Activated T-cell treated with anti-CD3 and anti-CD28 coated beads, Interleukin-2, amount 50 U/mL, for 24 hours (primary cell): ENCODE measurements at places on chromosomes 3 and 15.

DNA sequence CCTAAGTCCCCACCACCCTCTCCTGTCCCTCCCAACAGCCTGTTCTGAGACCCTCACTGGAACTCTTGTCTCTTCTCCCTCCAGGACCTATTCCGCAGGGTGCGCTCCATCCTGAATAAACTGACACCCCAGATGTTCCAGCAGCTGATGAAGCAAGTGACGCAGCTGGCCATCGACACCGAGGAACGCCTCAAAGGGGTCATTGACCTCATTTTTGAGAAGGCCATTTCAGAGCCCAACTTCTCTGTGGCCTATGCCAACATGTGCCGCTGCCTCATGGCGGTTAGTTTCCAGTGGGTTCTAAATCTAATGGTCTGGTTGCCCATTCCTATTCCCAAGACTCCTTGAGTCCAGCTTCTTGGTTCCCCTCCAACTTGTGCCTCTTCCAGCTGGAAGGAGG lies 9.3 kb downstream of the EIF4G1 start:
- no peak for DNase-seq

DNA sequence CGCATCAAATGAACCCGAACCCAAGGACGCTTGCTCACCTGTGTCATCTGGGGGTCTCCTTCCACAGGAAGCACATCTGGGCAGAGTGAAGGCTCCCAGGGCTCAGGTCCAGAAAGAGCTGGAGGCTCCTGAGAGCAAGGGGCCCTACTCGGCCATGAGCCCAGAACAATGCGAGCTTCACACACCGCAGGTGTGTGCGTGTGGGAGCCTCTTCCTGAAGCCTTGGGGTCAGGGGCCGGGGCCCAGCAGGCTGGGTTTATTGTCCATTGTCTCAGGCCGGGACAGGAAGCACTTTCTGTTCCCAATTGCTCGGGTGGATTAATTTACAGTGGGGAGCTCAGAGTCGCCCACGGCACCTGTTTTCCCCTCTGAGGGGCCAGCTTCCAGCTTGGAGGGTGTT lies 74.8 kb downstream of the RPN1 start:
- DNase-seq = no peak

- DNase-seq = no peak
Observed at GRCh38 chr3:89690646-89691045, 583.2 kb downstream of the EPHA3 start.

GRCh38 chr3:196251918-196252317 lies 35.6 kb downstream of the SLC51A start:
- no peak for DNase-seq

DNA sequence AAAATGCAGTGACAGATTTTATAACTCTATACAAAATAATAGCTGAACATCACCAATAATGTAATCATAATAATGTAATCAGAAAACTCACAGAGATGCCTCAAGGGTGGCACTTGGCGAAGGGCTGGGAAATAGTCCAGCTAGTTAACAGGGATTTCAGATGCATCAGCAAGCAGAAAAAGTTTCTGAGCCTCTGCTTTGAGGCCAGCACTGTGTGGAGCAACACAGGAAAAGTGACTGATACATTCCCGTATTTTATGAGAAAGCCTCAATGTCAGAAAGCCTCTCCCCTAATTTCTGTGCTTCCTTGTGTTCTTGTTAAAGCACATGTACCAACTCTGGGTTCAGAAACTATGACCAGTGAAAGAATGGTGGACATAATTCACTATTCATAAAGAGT lies 304.8 kb downstream of the VPS13C start:
- no peak for DNase-seq

DNA sequence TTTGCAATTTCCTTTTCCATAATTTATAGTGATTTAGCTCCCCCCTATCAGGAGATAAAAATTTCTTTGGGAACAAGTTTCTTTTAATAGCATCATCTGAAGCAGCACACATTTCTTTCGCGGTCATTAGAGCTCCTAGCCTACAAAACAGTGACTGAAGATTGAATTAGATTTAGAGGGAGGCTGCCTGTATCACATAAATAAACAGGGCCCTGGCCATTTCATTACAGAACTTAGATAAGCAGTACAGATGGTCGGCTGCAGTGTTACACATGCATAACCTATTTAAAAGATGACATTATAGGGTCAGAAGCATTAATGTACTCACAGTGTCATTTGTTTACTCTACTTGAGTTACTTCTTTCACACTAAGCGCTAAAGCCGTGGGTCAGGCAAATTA lies 81.4 kb upstream of the SLC25A26 start:
- DNase-seq = no peak

DNA sequence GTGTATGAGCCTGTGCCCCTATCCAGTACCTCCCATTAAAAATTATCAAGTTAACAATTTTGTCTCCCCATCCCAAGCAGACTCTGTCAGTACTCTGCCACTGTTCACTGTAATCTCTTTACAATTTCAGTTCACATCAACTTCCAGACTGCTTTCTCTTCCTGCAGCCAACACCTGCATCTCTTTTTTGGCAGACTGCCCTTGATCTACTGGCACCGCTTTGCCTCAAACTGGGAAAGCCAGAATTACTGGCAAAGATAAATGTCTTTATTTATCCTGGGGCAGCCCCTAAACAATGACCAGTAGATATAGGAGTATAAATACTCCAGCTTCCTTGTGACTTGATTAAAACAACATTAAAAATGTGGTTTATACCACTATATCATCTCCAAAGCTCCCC lies 494.1 kb downstream of the ZNF385D start:
- no peak for DNase-seq

GRCh38 chr3:167813169-167814123 lies 77.9 kb downstream of the SERPINI1 start:
- no peak for DNase-seq

- DNase-seq = no peak
Observed at GRCh38 chr3:77204788-77205187, 164.9 kb downstream of the ROBO2 start.

GRCh38 chr3:173267716-173268115 lies 126.7 kb upstream of the SPATA16 start:
- DNase-seq = no peak

DNA sequence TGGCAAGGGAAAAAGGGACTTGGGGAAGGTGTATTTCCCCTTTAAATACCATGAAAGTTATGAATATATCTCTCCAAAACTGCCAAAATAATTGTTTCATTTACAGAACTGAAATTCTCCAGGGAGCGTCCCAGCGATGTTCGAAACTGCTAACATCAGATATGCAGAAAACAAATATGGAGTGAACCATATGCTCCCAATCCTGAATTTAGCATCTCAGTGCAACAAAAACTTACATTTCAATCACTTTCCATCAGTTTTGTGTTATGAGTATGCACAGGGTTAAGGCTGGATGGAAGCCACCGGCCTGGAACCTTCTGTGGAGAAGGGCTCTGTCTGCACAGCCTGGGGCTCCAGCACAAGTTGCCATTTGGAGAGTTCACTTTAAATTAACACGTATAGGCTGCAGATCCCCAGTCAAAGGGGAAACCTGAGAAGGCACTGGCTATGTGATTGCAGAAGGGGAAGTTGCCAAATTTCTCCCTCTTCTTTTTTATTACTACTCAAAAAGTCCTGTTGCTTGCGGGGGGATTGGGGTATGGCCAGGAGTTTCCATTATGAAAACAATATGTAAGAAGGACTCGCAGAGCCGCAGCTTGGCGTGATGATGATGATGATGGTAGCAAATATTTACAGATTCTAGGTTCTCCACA lies 56.9 kb upstream of the FOXP1 start:
- DNase-seq = no peak

GRCh38 chr3:127121885-127122284 lies 71.0 kb upstream of the PRR23E start:
- DNase-seq = no peak

DNA sequence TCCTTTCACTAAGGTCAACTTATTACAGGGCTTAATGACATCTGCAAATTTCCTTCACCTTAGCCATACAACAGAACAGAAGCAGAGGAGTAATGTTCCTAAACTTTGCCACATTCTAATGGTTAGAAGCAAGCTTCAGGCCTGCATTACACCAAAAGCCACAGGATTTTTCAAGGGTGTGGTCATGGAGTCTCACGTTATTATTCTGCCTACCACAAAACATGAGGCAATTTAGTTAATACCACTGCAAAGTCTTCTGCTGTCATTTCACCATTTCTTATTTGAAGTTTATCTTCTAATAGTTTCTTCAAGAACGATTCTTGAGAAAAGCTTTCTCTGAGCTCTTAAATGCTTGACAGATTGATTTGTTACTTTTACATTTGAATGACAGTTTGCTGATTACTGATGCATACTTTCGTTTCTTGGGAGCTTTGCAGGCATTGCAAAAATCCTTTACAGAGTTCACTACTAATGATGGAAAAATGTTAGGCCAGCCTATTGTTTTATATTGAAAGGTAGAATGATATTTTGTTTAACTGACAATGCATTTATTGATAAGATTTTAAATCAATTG lies 1257.1 kb downstream of the NSUN3 start:
- DNase-seq = no peak

DNA sequence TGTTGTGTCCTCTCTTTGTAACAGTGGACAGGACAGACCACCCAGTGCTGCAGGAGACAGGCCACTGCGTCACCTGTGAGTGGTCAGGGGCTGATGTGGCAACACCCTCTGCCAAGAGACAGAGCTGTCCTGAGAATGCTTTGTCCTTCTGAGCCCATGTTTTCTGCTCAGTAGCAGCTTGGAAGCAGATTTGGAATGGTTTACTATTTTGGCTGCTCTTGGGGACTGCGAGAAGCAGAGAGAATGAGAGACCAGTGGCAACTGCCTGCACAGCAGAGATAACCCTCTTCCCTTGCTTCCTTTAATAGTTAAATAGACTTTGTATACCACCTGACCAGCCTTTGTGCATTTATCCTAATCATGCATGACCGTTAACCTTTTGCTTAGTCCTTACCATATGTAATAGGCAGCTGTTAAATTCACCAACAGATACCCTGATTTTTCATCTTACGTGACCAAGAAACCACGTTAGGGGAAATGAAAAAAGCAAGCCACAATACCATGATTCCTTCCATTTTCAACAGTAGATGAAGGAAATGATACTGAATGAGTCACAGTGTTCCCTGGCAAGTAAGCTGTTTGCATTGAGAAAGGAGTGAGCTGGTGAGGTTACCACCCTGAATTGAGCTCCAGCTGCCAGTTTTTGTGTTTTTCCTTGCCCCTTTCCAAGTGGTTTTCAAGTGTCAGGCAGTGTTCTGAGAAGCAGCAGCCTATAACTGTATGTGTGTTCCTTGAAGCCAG lies 35.5 kb downstream of the B3GALNT1 start:
- DNase-seq = no peak

DNA sequence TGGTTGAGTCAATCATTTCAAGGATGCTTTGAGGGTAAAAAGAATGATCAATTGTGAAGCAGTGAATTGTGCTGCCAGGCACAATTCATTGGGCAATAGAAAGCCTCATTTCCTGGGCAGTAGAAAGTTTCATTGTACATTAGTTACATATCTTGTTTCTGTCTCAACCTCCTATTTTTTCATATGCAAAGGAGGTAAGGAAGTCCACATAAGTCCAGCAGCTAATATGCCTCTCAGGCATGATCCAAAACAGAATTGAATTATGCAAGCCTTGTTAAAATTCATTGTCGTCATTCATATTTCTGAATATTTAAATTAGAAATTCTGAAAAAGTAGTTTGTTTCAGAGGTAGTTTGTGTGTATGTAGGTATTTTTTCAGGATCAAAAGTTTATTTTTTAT lies 65.8 kb downstream of the TFRC start:
- no peak for DNase-seq

GRCh38 chr3:54954022-54954421 lies 26.2 kb upstream of the LRTM1 start:
- DNase-seq = no peak

DNA sequence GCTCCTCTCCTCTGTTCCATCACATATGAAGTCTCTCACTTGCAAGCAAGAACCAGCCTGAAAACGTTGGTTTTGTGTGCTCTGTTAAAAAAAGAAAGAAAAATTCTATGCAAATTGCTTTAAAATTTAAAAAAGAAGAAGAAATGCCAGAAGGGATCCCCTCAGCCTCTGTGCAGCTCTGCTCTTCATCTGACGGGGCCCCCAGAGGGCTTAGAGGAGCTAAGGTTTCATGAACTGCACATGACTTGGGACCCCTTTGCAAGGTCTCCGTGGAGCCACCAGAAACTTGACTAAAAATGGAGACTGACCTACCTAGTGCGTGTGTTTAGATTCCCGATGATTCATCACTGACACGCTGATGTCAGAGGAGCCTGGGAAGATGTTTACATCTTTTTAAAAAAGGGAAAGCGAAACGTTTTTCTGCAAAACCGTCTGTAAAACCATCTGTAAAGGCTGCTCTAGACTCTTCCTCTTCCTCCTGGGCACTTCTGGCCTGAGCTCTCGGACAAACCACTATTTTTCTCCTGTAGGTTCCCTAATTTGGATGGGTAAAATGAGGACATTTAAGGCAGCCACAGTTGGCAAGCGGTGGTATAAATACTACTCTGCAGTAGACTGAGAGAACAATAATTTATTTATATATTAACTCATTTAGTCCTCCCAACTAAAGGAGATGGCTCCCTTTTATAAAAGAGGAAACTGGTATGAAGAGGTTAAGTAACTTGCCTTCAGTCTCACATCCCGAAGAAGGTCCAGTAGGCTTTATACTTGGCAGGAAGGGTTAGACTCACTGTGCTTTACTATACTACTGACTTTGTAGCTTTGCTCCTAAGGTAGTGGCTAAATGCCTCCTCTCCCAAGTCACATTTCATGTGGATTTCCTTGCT lies 67.2 kb upstream of the POLG start:
- DNase-seq = no peak
